Stimulated activated CD4-positive, alpha-beta T cell treated with anti-CD3 and anti-CD28 coated beads, Interleukin-4, amount 100 ng/mL, for 1 hour (primary cell): ENCODE measurements at places on chromosomes 1 and 21.

GRCh38 chr1:209929751-209930150, 8.3 kb upstream of the SYT14 start:
- no peak for DNase-seq

- DNase-seq: no peak
These were observed 431.9 kb downstream of the MATN1 start for GRCh38 chr1:30291526-30291925.

- DNase-seq: no peak
These were observed 77.8 kb upstream of the C1orf105 start for GRCh38 chr1:172342584-172343239.

DNA sequence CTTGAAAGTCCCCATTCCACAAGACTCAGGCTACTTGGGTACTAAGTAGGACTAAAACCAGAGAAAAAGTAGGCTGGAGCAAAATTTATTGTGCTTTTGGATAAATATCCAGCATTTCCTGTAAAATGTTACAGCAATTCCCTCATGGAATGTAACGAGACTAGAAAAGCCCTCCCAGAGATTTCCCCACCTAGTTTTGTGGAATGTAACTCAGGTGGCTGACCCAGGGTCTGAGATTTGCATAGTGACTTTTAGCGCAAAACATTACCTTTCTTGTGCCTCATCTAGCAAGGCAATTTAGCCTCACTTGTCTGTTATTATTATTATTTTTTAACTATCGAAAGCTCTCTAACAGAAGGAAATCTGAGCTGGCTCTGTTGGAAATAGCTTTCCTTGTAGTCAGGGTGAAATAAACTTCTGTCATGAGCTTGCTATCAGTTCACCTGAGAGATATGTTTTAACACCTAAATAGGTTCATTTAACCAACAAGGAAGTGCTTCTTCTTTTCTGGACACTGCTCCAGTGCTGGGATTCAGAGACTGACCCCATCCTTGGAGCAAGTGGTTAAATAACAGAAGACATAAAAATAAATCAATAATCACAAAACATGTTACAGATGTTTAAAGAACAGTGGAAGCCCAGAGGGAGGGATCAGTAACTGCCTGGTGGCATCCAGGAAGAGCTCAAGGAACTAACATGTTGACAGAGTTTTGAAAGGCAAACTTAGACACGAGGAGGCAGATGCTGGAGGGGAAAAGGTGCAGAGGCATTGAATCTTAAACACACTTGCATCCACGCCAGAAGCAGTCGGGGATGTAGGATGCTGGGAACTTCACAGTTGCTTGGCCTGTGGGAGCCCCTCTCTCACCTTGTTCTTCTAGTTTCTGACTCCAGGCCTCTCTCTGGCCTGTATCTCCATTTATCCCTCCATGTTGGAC, 68.3 kb upstream of the RHOU start:
- DNase-seq: no peak

DNA sequence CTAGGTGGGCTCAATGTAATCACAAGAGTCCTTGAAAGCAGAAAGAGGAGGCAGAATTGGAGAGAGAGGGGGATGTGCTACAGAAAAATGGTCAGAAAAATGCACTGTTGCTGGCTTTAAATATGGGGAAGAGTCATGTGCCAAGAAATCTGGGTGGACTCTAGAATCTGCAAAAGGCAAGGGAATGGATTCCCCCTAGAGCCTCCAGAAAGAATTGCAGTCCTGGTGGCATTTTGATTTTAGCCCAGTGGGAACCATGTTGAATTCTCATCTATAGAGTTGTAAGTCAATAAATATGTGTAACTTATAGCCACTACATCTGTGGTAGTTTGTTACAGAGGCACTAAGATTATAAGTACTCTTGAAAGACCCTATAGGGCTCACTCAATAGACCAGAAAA, 210.3 kb downstream of the ASTN1 start:
- no peak for DNase-seq

- no peak for DNase-seq
These were observed 20.9 kb downstream of the PLA2G2F start for GRCh38 chr1:20160034-20160433.

GRCh38 chr1:41365772-41366454, 4.7 kb downstream of the FOXO6 start:
- DNase-seq: peak; percentile 19
